ENCODE measurements at places on chromosomes 5 and 9. TPM values are rescaled to one million over a fixed set of nuclear protein-coding genes. Genes with fewer than 3 reads are reported as not detected.

DNA sequence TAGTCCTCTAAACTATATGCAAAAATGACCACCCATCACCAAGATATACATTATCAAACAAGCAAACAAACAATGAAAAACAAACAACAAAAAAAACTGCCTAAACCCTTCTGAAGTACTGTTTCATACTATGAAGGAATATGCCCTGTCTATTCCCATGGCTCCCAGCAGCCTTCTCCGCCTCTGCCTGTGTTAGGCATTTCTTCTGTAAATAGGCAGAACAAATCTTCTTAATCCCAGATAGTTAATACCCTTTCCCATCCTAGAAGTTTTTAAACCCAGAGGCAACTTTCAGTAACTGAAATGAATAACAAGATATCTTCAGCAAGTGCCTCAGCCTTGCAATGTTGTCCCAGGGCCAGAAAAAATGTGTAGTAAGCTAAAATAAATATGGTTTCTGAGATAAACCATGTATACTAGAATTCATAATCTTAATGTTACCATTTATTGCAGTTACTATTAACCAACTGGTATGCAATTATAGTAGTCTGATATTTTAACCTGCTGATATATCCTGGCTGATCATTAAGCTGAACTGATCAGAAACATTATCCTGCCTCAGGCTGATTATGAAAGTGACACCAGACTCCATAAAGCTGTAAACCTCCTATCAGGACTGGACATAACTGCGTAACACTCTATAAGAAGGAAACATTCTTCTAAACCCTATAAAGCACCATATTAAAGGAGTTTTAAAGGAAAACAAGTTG is 68.5 kb downstream of the ANKRD31 start:
- DNase-seq: no peak

Gene PCDHA9
- total RNA-seq: not detected

DNA sequence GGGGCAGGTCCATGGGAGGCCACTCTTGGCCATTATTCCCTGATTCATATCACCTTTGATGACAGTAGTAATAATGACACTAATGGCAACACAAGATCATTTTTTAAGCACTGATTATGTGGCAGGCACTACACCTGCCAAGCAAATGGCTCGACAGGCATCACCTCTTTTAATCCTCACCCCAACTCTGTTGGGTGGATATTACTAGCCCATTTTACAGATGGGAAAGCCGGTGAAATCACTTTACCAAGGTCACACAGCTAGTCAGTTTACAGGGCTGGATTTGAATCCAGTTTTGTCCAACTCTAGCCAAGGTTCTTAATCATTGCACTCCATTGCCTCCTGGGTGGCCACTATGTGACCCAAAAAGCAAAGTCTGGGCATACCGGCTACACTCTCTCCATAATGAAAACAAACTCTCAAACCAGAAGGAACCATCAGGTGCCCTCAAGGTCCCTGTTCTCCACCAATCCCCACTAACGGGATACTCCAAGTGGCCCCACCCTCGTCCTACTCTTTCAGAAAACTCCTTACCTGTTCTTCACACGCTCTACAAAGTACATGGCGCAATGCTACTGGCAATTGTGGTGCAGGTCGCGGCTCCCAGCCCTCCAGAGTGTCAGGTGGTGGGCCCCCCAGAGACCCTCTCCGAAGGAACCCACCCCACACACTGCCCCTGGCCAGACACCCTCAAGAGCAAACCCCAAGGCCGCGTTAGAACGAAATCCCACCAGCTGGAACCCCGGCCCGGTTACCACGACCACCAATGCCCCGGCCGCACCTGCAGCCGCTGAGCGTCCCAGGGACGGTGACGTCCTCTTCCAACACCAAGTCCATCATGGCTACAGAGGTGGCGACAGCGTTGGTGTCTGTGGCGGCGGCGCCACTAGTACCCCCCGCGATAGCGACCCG is 572 bp downstream of the CDK5RAP2 start:
- DNase-seq: peak; percentile 23

GRCh38 chr9:123091459-123091858 is 58.0 kb downstream of the GPR21 start:
- no peak for DNase-seq

DNA sequence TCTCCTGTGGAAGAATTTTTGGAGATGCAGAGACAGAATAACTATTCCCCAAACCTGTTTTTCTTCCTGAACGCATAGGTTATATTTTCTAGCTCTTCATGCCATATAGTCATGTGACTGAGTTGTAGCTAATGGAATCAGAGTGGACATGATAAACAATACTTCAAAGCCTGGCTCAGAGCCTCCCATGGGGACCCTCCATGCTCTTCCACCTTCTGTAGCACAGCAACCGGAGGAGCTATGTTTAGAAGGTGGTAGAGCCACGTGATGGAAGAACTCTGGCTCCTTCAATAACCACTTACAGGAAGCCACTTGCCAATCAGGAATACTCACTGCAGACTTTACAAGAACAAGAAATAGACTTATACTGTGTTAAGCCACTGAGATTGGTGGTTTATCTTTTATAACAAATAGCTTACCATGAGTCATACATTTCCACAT is 39.2 kb downstream of the NADK2 start:
- DNase-seq: no peak

GRCh38 chr5:147893820-147894219 is 12.5 kb downstream of the C5orf46 start:
- no peak for DNase-seq

- no peak for DNase-seq
Observed at GRCh38 chr9:108181441-108181840, 674.3 kb downstream of the ACTL7B start.
